Activated T-helper 17 cell treated with anti-CD3 and anti-CD28 coated beads, Interleukin-2, amount 50 U/mL, for 72 hours (primary cell): ENCODE measurements at places on chromosomes 2 and 18.

GRCh38 chr2:135183822-135184221 lies 131.7 kb downstream of the RAB3GAP1 start:
- no peak for ATAC-seq

DNA sequence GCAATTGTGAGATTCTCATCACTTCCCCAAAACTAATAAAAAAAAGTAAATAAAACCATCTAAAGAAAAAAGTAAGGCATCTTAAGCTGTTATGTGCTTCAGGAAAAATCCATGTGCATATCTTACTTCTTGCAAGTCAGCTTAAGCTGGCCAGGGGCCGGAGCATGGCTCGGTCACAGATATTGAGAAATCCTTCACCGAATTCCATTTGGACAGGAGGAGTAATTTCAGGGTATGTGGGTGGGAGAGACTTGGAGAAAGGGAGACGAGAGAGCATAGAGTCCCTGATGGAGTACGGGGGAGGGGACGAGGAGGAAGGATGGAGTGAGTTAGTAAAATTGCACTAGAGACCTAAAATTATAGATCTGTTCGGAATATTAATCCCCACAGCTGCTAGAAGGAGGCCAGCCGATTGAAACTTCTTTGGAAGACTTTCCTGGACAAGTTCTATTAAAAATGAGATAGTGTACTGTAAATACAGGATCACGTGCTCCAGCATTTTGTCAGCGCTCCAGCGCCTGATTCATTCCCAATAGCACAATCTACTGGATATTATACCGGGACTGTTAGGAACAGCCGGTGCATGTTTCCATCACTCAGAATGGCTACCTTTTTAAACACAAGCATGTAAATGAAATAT lies 438.5 kb downstream of the ZNF516 start:
- no peak for ATAC-seq

DNA sequence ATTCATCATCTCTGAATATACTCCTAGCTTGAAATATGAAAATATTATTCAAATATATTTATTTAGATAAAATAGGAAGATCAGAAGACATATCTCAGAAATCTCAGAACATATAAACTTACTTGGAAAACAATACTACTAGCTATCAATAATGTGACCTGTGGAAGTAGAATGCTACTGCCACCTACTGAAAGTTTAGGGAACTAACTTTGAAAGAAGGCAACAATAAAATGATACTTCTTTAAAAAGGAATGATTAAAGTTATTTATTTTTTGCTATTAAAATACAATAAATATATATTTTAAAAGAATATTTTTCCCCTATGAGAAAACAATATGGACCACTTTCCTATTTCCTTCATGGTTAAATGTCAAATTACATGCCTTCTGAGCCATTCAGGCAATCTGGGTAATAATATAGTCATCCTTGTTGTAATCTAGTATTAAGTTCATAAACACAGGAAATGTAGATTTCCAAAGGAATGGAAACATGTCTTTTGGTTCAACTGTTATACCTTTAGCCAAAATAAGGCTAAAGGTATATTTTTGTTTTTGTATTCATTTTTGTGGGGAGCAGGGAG lies 26.0 kb downstream of the ACADL start:
- ATAC-seq = no peak

GRCh38 chr2:238978497-238978896 lies 130.6 kb downstream of the TWIST2 start:
- no peak for ATAC-seq

- ATAC-seq = peak; percentile 2
These were observed 31.0 kb upstream of the TNS1 start for GRCh38 chr2:218033590-218034496.

- ATAC-seq = no peak
These were observed 28.9 kb upstream of the LPIN2 start for GRCh38 chr18:3041843-3042242.

GRCh38 chr2:239201531-239201876 lies 199.3 kb downstream of the HDAC4 start:
- no peak for ATAC-seq

GRCh38 chr2:96325884-96326255 lies 753 bp downstream of the ITPRIPL1 start:
- peak; percentile 53 for ATAC-seq
